ENCODE measurements at places on chromosomes 6 and 20.

GRCh38 chr20:34382174-34382573 is 19.1 kb downstream of the ITCH start:
- DNase-seq: no peak

DNA sequence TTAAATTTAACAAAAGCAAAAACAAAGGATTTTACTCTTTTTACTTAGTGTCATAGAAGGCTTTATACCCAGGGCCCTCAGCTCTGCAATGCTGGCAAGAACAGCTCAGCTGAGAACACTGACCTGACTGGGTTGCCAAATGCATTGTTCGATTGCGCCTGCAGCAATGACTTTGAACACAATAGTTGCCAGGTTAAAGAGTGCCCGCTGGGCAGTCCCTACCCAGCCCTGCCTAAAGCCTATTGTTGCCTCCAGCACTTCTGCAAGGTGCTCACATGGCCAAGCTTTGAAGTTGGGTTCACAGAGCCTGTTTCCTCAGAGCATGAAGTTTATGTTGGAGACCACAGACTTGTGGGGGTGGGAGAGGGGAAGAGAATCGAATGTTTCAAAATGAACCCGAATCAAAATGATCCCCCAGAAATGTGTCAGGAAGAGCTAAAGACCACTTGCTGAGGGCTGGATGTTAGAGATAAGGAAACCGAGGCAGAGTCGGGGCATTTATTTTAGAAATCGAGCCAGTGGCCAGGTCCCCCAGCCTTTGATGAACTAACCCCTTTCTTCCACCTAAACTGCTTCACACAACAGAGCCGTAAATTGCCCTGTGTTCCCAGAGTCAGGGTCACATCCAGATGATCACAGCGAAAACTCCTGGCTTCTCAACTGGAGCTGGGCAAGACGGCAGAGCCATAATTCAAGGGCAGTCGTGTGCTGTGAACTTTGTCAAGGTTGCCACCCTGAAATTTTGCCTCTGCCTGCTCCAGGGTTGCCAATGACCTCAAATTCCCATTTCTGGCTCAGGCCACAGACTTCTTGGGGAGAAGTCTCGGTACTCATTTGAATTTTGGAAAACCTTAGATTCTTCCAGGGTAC is 55.0 kb downstream of the FOXA2 start:
- no peak for DNase-seq

GRCh38 chr6:81950877-81951276 is 198.4 kb upstream of the TENT5A start:
- DNase-seq: peak; percentile 15

- peak; percentile 86 for DNase-seq
These were observed 59.1 kb upstream of the SUPT3H start for GRCh38 chr6:45436544-45437438.

- no peak for DNase-seq
These were observed 35.2 kb upstream of the EEF1E1 start for GRCh38 chr6:8137529-8137939.

- no peak for DNase-seq
These were observed 130.6 kb downstream of the ERMARD start for GRCh38 chr6:169881976-169882375.

GRCh38 chr6:10518557-10519407 is 2.4 kb upstream of the GCNT2 start:
- DNase-seq: peak; percentile 95

- DNase-seq: no peak
These were observed 239.5 kb downstream of the SLC35F1 start for GRCh38 chr6:118146584-118146983.

- DNase-seq: no peak
These were observed 11.4 kb upstream of the SOX12 start for GRCh38 chr20:313948-314347.

- peak; percentile 18 for DNase-seq
These were observed 74.3 kb upstream of the PHACTR2 start for GRCh38 chr6:143603455-143603854.

GRCh38 chr20:54014293-54014926 is 56.0 kb downstream of the BCAS1 start:
- DNase-seq: no peak

DNA sequence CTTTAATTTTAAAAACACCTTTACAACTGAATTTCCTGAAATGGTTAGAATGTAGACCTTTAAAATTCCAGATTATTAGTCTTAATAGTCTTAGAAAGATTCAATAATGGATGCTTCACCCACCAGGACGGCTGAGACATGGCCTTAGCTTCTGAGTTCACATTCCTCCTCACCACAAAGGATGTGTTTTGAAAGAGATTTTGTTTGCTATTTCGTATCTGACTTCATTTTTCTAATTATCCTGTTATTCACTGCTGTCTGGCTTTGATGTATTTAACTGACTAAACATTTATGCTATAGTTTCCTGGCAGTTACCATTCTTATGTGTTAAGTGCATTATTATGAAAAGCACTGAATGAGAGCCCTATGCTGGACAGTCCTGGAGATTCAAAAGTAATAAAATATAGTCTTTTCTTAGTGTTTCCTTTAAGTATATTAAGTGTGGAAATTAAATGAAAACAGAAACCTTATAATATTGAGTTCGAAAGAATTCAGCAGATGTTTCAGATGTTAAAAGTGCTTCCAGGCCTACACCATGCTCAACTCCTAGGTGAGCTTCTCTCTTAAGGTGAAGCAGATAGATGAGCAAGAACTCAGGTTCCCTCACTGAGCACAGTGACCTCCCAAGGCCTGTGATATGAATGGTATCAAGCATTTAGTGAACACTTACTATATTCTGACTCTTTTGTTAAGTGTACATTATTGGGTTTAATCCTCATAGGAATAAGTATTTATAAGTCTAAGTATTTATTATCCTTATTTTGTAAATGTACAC is 40.3 kb downstream of the MAP3K4 start:
- no peak for DNase-seq

GRCh38 chr20:32241807-32242206 is 34.1 kb downstream of the POFUT1 start:
- no peak for DNase-seq

DNA sequence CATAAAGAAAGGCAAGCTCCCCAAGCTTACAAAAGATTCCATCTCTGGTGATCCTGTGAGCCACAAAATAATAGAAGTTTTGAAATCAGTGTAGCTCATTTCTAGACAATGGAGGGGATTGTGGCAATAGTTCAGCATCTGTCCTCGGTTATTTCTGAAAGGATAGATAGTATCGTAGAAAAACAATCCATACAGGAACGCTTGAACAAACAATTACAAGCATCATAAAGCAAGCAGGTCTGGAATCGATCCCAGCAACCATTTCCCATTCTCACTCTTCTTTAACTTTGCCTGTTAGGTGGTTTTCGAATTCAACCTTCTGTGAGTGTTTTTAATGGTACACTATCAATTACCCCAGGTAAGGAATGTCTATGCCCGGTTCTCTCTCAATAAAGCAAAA is 931.1 kb downstream of the KIF16B start:
- DNase-seq: no peak

DNA sequence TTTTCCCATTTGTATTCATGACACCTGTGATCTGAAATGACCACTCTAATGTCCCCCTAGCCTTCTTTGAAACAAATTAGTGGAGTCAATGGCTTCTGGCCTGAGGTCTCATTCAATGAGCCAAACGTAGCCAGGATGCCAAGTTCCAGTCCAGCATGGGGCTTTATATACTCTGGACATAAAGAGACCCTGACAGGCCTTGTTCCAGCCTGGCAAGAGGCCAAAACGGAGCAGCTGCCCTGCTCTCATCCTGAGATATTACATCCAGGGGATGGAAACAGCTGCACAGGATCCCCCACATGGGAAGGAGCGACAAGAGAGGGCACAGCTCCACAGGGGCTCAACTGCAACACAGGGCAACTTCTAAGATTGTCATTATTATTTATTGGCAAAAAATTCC is 437.8 kb downstream of the CDH26 start:
- no peak for DNase-seq

DNA sequence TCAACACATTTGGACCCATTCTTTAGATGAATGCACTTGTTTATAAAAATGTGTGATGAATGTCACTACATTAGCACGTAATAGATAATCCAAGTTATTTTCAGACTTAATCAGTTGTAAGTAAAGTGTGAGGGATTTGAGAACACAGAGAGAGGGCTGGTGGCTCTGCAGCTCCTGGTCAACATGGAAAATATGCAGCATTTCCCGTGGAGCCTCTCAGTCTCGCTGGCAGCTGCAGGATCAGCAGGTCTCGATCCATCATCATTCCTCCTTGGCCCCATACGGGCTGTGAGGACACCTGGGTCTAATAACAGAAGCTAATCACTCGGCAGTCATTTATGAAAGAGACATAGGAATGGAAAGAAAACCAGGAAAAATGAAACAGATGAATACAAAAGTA is 390.2 kb downstream of the PRKN start:
- DNase-seq: no peak

DNA sequence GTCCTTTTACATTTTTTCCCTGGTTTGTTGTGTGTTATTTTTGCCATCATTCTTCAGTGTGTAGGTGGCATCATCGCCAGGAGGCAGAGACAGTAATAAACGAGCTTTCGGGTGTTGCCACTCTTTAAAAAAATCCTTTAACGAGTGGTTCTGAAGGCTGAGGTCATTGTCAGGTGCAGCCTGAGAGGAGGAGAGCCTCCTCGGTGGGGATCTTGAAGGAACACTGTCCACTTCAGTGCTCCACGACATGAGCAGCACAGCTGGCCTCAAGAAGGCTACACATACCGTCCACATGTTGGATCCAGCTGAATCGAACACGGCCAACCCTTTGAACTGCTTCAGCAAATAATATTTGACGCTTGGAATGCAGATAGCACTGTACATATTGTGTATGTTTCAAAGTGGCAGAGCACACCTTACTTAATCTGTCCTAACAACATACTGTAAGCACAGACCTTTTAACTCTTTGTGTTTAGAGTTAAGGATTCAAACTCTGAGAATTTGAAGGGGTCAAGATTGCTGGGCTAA is 48.0 kb upstream of the FOXQ1 start:
- no peak for DNase-seq

DNA sequence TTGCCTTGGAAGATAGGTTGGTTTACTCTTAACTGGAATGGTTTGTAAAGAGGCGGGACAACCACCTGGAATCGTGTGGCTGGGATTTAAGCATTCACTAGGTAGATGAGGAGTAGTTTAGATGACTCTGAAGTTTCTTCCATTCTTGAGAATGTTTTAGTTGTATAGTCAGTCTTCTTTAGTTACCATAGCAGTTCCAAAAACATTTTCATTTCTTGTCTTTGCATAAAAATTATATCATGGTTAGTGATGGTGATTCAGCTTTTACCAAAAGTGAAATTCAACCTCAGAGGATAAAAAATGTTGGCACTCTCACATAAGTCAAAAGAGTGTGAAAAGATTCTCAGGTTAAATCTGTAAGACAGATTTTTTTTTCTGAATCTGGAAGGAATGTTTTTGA is 70.3 kb downstream of the SMAP1 start:
- no peak for DNase-seq

- no peak for DNase-seq
These were observed 458.7 kb upstream of the RUNX2 start for GRCh38 chr6:44869321-44869897.
